Stimulated activated naive B cell treated with anti-CD40 and anti-IgM and Interleukin-4, amounts not matched to agents 10 μg/mL and 1 μg/mL and 100 μg/mL, for 72 hours (primary cell): ENCODE measurements at places on chromosomes 16 and 17.

DNA sequence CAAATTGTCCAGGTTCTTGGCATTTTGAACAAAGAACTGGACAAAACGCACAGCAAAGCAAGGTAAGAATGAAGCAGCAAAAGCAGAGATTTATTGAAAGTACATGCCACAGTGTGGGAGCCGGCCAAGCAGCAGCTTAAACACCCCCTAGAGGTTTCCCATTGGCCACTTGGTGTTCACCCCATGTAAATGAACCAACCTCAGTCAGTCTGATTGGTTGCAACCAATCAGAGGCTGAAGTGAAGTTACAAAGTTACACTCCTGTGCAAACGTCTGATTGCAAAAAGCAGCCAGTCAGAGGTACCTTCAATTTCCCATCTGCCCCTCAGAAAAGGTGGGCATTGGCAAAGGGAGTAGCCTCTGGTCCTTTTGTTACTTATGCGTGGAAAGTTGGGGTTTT is 8.8 kb upstream of the ZNF263 start:
- no peak for DNase-seq

DNA sequence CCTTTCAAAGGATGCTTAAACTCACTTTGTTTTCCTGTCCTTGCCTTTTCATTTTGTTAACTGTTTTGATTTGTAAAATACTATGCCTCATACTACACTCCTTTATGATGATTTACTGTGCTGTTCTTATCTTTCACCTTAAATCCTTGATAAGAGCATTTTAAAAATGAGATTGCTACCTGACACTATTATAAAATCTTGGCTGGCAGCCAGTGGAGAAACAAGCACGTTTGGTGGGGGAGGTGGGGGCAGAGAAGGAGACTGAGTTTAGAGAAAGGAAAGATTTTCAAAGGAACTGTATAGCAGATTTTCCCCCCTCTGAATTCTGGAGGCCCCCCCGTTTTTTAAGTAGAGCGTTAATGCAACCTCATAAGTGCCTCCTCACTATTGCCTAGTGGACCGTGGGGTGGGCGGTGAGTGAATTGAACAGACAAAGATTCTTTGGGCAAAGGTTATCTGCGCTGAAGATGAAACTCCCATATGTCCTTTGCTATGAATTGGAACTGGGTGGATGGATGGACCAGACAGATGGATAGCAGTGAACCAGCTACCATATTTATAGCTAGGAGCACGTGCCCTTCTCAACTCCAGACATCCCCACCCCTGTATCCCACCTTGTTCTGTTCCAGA is 200.2 kb downstream of the CCDC182 start:
- DNase-seq, result no peak

DNA sequence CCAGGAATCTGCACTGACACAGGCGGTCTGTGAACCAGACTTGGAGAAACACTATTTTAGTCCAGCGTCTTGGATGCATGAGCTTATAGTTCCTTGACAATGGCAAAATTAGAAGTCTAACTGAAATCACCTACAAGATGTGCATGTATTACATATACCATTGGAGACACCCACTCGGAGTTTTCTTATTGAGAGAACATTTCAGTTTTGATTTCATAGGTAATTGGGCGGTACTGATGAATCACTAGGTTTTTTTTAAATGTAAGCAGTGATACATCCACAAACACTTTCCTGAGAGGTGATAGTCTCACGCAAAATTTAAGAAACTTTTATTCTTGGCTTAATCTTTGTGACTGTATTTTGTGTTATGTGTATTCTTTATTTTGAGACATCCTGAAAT is 69.8 kb downstream of the PRKCA start:
- DNase-seq, result no peak

GRCh38 chr16:7744546-7745264 is 412.1 kb downstream of the RBFOX1 start:
- DNase-seq, result no peak

- DNase-seq, result no peak
Measured at GRCh38 chr16:20833086-20833485, 26.8 kb downstream of the REXO5 start.

DNA sequence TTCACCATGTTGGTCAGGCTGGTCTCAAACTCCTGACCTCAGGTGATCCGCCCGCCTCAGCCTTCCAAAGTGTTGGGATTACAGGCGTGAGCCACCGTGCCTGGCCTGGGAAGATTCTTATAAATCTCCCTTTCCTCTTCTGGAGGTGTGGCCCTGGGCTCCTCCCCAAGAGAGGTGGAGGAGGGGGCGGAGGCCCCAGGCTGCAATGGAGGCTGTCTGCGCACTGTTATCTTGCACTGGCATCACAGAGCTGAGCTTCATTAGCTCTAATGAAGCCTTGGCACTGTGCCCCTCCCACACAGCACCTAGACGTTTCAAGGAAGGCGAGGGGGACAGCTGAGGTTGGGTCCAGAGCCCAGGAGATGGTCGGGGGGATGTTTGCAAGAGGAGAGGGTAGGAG is 7.5 kb downstream of the ARHGAP23 start:
- DNase-seq, result no peak

- DNase-seq, result no peak
Measured at GRCh38 chr17:1750628-1751027, 8.0 kb downstream of the SERPINF2 start.

DNA sequence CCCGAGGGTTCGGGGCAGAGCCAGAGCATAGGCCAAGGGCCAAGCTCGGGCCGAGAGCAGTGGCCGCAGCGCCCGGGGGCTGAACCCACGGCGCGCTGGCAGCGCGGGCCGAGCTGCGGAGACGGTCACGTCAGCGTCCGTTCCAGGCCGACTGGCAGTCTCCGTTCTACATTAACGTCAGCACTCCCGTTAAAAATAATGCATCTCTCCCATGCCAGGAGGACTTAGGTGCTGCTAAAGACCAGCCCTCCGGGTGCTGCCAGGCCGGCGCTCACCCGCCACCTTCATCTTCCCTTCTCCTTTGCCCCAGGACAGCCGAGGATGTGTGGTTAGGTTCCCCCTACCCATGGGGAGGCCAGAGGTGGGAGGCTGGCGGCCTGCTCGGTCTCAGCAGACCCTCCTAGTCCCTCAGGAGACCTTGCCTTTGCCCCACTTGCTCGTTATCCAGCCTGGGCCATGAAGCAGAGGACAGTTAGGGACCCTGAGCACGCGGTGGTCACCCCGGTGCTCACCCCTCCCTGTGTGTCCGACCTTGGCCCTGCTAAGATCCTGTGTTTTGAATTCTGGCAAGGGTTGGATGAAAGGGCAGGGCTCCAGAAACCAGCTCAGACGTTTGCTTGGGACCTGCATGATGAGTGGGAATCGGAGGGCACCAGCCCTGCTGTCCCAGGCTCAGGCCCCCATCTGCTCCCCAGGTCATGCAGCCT is 572 bp downstream of the MPG start:
- DNase-seq, result no peak

DNA sequence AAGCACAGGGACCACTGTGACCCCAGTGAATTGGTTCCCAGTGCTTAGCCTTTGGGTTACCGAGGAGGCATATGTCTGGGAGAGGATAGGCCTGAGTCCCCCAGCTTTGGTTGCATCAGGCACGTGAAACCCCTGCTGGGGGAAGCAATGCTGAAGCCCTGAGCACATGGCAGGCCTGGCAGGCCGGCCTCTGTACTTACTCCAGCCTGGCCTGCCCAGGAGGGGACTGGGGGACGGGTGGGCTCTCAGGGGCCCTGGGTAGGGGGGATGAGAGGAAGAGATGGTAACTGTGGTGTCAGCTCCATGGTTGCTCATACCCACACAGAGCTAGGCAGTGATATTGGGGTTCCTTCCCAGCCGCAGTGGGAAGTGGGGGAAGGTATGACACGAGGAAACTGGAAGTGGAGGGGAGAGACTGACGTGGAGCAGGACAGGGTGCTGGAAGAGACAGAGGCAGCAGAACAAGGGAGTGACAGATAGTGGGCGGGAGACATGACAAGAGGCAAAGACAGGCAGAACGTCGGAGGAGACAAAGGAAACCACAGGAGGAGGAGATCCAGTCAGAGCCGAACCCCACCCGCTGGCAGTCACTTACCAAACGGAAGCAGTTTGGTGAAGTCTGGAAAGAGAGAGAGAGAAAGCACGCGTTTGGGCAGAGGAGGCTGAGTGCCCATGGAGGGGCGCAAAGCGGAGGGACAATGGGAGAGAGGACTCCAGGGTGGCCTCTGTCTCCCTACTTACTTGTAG is 9.1 kb downstream of the TMEM208 start:
- no peak for DNase-seq

DNA sequence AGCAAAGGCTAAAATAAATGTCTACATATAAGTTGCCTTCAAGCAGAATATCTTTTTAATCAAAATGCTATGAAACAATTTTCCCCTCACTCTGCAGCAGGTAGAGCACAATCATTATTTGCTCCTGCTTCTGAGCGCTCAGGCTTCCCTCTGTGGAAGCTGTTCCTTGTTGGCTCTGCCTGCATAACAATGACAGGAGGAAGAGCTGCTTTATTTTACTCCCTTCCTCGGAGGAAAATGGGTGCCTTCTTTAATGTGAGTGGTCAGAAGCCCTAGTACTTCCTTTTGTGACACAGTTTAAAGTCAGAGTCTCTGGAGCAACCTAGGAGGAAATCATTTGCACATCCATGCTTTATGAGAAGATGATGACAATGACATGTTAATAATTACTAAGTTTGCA is 492.1 kb downstream of the CDH8 start:
- no peak for DNase-seq

DNA sequence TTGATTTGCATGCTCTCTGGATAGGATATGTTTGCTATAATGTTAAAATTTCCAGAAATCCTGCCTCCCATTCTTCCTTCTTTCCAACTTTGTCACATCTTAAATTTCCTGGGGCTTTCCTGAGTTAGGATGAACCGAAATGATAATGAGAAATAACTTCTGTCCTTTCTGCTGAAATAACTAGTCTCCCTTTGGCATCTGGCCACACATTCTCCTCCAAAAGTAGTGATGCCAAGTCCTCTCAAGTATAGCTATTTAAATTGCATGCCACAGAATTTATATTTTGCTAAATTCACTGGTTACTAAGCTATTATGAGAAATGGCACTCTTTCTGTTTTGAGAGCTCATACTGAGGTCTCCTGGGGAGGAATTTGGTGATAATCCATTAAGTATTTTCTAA is 30.6 kb downstream of the FAM20A start:
- no peak for DNase-seq

DNA sequence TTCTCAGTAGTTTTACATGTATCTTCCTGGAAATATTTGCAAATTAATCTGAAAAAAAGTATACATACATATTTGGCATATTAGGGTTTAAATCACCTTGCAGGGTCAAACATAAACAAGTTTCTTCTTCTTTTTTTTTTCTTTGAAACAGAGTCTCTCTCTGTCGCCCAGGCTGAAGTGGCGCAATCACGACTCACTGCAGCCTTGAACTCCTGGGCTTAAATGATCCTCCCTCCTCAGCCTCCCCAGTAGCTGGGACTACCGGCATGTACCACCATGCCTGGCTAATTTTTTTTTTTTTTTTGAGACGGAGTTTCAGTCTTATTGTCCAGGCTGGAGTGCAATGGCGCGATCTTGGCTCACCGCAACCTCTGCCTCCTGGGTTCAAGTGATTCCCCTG is 12.6 kb upstream of the FUS start:
- no peak for DNase-seq

GRCh38 chr17:74466111-74466827 is at the start of gene CD300A:
Gene CD300A, plus strand, starts transcription at chr17:74466634. Its CDS starts 70 bp downstream, at chr17:74466704.
- peak; percentile 34 for DNase-seq

- DNase-seq, result no peak
Measured at GRCh38 chr17:77959926-77960521, 1.5 kb downstream of the TNRC6C start.

DNA sequence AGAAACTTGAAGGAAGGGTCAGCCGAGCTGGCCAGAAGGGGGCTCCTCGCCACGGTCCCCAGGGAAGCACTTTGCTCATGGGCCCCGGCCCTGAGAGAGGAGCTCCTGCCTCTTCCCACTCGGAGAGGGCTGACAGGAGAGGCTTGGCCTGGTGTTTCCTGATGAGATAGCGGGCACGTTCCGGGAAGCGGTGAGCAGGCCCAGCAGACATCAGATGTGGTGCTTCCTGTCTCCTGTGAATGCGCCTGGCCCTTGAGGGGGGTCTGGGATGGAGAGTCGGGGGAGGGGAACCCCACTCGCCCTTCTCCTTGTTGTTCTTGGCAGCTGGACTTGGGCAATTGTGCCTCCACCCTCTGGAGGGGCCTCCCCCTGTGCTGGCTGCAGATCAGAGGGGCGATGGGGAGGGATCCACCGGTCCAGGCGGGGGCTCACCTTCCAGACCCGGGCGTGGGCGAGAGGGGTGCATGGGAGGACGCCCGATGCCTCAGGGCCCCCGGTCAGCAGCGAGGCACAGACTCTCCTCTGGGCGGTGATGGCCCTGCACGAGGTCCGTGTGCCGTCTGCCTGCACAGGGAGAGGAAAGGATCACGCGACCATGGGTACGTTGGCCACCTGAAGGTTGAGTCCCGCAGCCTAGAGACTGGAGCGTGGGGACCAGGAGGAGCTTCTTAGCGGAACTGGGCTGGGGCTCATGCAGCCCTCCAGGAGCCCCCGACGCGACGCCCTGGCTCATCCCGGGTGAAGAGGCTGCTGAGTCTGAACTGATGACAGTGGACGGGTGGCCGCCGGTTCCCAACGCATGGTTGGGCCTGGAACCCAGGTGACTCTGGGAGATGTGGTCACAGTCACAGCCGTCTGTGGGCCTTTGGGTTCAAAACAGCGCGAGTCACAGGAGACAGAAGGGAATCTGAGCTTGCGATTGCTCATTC is 25.4 kb downstream of the METRNL start:
- DNase-seq, result no peak

DNA sequence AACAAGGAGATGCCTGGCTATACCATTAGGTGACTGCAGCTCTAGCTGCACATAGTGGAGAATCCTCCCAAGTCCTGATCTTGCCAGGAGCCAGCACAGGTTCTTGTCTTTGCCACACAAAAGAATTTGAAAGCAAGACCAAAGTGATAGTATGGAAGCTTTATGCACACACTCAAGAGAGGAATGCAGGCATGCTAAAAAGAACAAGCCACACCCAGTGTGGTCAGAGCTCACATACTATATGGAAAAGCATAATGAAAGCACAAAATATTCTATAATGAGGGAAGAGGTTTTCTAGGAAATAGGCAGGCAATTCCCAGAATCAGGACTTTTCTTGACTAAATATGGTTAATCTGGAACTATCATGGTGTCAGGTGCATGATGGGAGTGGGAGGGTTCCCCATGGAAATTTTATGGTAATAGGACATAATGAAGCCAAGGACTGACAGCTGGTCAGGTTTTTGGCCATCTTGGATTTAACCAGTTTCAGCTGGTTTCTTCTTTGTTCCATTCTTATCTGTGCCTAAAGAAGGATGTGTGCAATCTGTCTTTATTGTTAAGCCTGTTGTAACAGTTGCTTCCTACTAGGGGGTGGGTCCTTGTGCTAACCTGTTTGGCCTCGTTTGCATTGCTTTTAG is 171.6 kb downstream of the ZNF18 start:
- DNase-seq, result no peak

DNA sequence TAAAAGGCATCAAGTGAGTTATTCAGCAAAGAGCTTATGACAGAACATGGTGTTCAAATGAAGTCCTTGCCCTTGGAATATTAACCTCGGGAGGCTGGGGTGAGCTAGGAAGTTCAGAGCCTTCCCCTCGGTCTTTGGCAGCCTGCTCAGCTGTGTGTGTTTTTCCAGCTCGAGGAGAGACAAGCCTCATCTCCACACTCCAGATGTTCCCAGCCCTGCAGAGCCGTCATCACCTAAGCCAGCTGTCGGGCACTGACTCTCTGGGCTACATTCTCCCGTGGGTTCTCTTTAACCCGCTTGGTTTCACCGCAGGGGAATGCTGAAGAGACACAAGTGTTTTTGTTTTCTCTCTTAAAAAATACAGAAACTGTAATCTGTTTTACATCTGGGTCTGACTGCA is 47.1 kb downstream of the IRX3 start:
- DNase-seq, result no peak
